ENCODE measurements at places on chromosomes 7 and 10.
A peak's percentile ranks its signal among the peaks of the same experiment; 100 is the strongest.

DNA sequence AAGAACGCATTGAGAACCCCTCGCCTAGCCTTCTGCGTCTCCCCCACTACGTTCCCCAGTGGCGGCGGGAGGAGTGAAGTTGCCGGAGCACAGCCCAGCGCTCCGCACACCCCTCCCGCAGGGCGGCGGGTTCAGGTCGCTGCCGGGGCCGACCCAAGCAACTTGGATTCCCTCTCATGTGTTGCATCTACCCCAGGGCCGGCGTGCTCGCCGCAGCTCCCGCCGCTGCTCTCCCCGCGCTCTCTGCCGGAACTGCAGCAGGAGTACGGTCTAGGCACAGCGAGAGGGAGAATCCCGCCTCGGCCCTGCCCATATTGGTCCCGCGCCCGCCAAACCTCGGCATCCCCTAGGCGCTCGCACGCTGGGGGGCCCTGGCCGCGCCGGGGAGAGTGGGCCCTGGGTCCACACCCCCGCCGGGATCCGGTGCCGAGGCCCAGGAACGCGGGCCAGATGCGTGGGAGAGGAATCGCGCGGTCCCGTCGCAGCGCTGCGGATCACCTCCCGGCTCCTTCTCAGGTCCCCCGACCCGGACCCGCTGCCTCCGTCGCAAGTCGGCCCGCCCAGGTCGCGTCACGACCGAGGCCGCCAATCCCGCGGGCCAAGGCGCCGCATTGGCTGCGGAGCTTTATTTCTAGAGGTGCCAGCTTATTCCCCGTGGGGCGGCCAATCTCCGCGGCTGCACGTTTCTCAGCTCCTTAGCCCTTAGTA is 648 bp upstream of the TMEM243 start:
- DNase-seq, result peak; percentile 75

- no peak for DNase-seq
Measured at GRCh38 chr7:71705901-71706596, 574.1 kb downstream of the GALNT17 start.

- DNase-seq, result no peak
Measured at GRCh38 chr7:255721-256361, 34.1 kb upstream of the FOXL3 start.

DNA sequence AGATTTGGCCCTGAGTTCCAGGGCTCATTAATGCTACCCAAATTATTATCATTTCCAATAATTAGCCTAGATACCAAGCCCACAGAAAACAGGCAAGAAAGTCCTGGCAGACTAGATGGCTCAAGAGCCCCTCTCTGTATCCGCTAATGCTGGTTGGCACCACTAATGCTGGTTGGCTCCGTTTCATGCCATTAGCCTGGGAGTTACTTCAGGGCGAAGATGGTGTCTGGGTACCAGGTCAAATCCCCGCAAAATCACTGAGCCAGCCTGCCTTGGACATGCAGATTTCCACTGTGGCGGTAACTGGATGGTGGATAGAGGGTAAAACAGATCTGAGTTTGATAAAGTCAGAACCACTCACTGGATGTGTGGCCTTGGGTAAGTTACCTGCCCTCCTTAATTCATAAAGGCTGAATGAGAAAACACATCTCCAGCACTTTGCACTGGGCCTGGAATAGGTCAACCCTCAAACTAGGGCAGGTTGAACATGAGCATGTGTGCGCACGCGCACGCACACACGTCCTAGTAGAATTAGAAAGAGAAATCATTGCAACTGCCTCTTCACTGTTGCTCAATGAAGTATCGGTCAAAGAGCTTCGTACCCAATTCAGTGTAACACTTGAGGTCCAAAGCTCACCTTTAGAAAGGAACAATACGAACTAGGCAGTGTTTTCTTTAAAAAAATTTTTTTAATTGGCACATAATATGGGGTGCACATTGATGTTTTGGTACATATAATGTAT is 91.5 kb downstream of the PRPF18 start:
- DNase-seq, result no peak

GRCh38 chr7:35257251-35258124 is 3.6 kb upstream of the TBX20 start:
- DNase-seq, result no peak

- DNase-seq, result no peak
Measured at GRCh38 chr7:47738563-47739166, 156.8 kb upstream of the TNS3 start.

DNA sequence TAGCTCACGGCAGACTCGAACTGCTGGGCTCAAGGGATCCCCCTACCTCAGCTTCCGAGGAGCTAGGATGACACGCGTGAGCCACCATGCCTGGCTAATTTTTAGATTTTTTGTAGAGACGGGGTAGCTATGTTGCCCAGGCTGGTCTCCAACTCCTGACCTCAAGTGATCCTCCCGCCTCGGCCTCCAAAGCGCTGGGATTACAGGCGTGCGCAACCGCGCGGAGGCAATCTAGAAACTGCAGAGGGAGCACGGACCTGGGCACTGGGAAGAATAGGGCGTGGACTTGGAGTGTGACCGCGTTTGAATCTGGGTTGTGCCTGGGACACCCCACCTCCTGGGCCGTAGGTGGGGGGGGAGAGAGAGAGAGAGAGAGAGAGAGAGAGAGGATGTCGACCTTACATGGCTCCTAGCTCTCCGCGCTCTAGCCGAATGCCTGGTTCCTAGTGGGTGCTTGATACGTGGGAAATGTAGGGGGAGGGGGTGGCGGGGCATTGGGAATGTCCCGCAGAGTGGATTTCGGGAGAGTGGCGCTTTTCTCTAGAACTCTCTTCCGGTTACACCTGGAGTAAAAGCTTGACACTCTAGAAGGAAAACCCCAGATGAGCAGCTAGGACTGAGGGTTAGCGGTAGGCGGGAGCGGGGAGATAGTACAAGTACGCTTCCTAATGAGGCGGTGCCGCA is 1.2 kb upstream of the MAP3K8 start:
- DNase-seq, result no peak

- peak; percentile 36 for DNase-seq
Measured at GRCh38 chr7:149196705-149197171, 1.4 kb downstream of the ZNF282 start.

GRCh38 chr7:42283553-42283952 is 46.5 kb upstream of the GLI3 start:
- no peak for DNase-seq

GRCh38 chr7:69537691-69538090 is 60.6 kb upstream of the AUTS2 start:
- no peak for DNase-seq

DNA sequence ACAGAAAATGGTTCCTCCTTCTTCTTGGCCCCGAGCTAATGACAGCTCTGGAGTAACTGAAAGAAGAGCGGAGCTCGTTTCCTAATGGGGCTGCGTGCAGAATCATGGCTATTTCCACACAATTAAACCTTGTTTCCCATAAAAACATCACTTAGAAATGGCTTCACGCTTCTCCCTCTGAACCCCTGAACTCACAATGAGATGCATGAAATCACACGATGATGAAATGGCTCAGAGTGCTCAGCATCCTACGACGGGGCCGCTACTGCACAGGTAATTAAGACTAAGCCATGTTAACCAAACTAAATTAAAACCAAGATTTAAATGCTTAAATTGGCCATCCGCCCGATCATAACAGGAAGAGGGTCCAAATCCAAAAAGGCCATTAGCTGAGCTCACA is 80.0 kb upstream of the DNAAF5 start:
- DNase-seq, result no peak

Data from choroid plexus epithelial cell (primary cell).